Stimulated activated CD8-positive, alpha-beta memory T cell treated with anti-CD3 and anti-CD28 coated beads, Interleukin-7, amount 100 ng/mL, for 4 hours (primary cell): ENCODE measurements at places on chromosomes 2 and 18.
A peak's percentile ranks its signal among the peaks of the same experiment; 100 is the strongest.

GRCh38 chr18:63559567-63560491 is 17.7 kb downstream of the SERPINB12 start:
- no peak for DNase-seq

- peak; percentile 68 for DNase-seq
These were observed 61.4 kb downstream of the TTC39C start for GRCh38 chr18:24075767-24076597.

DNA sequence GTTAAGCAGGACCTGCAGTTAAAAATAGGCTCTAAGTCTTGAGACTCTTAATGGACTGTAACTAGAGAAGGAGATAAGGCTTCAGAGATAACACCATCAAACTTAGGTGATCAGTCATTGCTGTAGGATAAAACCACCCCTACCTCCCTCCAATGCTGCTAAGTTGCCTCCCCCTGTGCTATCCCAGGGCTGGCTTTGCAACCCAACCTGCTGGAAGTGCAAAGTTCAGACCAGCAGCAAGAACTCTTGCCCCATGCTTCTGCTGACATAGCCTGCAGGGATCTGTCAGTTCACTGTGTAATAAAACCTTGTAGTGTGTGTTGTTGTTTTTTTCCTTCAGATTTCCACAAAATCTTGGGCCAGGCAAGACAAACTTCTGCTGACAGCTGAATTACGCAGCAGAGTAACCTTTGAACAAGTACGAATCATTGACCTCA is 57.4 kb upstream of the EPB41L3 start:
- no peak for DNase-seq

GRCh38 chr18:79916128-79916494 is 35.3 kb downstream of the SLC66A2 start:
- DNase-seq = no peak
